ENCODE measurements at places on chromosomes 3 and 15.

DNA sequence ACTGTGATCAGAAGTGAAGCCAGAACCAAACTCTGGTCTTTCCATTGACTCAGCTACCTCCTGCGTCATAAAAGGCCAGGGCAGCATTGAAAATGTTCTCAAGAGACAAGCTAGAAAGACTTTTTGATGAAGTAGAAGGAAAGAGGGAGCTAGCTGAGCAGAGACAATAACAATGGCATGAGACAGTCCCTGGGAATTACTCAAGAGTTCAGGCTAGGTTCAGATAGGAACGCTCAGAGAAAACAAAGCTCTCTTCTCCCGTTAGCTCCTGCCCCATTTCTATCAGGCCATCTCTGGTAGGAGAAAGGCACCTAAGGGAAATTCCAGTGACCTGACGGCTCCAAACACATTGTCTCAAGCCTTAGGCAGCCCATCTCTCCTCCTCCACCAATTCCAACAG, 7.0 kb upstream of the OXTR start:
- no peak for DNase-seq

DNA sequence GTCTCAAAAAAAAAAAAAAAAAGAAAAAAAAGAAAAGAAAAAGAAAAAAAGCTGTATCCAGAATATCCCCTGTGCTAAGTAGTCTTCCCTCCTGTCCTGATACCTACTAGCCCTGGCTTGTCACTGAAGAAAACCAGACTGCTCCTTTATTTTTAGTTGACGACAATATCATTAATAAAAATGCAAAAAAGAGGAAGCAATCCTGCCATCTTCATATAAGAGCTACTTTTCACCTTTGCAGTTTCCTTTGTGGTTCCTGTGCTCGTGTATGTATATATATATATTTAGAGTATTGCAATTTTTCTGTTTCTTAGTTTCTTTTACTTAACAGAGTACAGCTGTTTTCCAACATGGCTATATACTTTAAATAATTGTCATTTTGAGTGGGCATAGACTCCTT, 13.6 kb downstream of the C3orf20 start:
- no peak for DNase-seq

DNA sequence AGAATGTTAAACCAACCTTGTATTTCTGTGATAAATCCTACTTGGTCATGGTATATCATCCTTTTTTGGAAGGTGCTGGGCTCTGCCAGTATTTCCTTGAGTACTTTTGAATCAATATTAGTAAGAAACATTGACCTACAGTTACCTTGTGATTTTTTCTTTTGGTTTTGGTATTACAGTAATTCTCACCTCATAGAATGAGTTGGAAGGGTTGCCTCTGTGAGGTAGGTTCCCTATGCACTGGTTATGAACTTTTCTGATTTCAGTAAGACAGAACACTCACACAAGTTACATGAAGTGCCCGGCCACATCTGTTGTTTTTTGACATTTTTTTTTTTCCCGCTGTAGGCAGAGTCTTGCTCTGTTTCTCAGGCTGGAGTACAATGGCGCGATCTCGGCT, 20.0 kb downstream of the PCCB start:
- no peak for DNase-seq

DNA sequence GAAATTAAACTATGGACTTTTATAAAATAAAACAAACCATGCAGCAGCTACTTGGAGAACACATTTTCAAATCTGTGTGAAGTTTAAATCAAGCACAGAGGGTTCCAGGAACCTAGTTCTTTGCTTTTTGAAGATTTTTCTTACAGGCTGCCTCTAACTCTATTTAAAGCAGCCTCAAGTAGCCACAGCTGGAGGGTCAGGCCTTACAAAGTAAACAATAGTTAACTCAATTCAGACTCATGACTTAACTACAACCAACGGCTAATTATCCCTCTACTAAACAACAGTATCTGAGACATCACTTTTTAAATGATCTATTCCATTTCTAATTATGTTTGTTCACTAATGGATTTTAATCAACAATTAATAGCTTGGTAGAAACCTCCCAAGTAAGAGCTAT, 9.8 kb downstream of the LRIG1 start:
- DNase-seq, result no peak

GRCh38 chr3:30333903-30334302, 272.5 kb upstream of the TGFBR2 start:
- DNase-seq, result no peak

GRCh38 chr3:162647321-162647720, 1150.7 kb downstream of the OTOL1 start:
- no peak for DNase-seq

- no peak for DNase-seq
These were observed 148.6 kb downstream of the RAB11A start for GRCh38 chr15:66017792-66018487.

GRCh38 chr15:101266034-101266433, 11.3 kb downstream of the SELENOS start:
- no peak for DNase-seq

GRCh38 chr3:8501371-8502131, at the start of gene LMCD1:
TSS of gene LMCD1 (plus strand) at chr3:8501823. CDS start at chr3:8501939, 116 bp downstream.
- DNase-seq, result peak; percentile 94

GRCh38 chr15:66875588-66876420, 173.8 kb downstream of the SMAD6 start:
- DNase-seq, result no peak

DNA sequence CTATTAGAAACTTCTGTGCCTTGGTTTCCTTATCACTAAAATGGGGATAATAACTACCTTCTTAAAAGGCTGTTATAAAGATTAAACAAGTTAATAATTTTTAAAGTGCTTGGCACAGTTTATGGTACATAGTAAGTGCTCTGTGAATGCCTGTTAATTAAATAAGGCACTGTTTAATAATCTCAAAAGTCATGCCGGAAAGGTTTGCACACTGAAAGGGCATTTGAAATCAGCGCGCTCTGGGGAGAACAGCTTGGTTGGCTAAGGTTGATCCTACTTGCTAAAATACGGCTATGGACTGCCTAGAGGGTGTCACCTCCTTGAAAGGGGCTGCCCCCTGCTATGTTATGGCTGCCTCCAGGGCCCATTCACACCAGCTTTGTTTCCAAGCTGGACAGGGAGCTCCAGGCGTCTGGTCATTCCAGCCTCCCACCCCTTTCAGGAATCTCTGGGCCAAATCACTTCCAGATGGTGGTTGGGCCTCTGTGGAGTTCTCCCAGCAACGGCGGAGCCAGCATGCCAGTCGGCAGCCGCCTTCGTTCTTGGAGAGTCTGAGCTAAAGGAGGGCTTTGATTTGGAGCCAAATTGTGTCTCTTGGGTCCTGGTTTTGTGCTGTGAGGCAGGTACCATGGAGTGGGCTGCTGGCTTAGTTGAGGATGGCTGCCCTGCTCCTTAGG, 5.9 kb downstream of the FLNB start:
- no peak for DNase-seq

- DNase-seq, result no peak
These were observed 26.9 kb downstream of the FAM240A start for GRCh38 chr3:46639221-46639620.
